ENCODE measurements at places on chromosomes 2 and 18.
A peak's percentile ranks its signal among the peaks of the same experiment; 100 is the strongest.

GRCh38 chr2:118990757-118991545 is 49.0 kb downstream of the MARCO start:
- no peak for DNase-seq

DNA sequence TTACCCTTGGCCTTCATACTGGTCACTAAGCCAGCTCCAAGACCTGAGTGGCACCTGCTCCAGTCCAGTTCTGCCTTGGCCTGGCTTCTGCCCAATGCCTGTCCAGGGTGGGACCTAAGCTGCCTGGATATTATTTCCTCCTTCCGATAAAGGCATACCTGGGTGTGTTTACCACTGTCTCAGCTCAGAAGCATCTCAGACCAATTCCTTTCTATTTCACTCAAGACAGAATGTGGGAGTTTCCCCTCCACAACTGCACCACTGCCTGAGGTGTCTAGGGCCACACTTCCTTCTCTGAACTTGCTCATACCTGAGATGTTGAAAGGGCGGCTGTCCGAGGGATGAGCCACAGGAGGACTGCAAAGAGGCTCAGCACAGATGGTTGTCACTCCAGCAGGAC is 18.4 kb upstream of the CAB39 start:
- no peak for DNase-seq

GRCh38 chr18:48393776-48394175 is 15.4 kb downstream of the ZBTB7C start:
- no peak for DNase-seq

DNA sequence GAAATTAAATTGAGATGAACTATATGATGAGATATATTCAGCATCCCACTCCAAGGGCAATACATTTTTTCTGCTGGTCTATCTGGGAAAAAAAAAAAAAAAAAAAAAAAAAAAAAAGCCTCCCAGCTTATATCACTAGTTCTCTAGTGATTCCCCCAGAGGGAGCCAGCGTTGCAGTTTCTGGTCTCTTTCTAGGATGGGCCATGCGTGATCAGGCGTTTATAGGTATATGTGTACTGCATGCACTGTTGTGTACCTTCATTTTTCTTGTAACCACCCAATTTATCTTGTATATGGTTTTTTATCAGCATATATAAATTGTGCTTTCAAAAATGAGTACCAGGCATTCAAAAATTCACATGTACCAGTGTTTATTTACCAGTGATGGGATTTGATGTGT is 35.1 kb downstream of the DCDC2C start:
- DNase-seq = no peak

GRCh38 chr18:11320986-11321385 is 171.6 kb upstream of the PIEZO2 start:
- no peak for DNase-seq

DNA sequence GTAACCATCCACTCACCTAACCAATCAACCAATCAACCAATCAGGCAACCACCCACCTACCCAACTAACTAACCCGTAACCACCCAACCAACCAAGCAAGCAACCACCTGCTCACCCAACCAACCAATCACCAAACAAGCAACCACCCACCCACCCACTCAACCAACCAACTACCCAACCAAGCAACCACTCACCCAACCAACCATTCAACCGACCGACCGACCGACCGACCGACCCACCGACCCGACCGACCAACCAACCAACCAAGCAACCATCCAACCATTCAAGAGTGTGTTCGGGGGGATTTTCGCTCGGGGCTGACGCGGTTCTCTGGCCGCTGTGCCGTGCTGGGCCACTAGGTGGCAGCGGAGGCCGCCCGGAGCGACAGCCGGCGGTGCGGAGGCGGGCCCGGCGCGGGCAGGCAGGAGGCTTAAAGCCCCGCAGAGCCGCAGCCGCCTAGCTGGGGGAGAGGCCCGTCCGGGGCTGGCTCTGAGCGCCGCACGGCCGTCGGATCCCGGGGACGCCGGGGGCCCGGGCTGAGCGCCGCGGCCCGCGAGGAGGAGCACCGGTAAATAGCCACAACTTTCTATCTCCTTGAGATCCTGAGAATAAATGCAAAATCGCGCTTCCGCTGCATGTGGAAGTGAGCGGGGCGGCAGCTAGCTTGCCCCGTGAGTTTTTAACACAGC is at the start of gene MC5R:
Gene MC5R (plus strand): TSS at position 443 of the 689 bp plus-strand sequence. CDS start 1,617 bp downstream, outside the sequence.
- peak; percentile 73 for DNase-seq

DNA sequence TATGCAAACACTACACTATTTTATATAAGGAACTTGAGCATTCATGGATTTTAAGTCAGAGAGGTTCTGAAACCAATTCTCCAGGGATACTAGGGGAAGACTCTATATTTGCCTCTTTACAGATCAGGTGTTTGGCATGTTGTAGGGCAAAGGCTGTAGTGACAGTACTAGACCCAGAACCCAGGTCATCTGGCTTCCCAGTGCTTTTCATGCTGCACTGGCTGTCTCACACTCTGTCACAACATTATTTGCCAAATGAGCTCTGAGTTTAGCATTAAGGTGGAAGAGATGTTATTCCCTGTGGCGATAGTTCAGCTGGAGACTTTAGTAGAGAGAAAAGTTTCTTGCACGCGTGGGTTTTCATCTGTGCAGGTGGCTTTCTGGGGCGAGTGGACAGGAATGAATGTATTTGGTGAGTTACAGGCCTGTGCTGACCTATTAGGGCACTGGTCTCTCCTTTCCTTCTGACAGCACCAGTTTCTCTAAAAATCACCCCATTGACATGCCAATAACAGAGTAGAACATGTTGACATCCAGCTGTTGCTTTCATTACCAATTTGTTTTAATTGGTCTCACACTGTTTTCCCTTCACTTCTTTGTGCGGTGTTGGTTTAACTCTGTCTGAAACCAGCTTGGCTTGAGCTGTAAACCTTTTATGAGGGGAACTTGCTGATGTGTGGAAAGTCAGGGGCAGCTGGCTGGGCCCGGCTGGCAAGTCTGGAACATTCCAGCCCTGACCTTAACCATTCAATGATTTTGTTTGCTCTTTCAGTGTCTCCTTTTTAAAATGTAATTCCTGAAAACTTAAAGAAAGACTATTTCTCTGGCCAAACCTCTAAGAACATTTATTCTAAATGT is 643.0 kb upstream of the FAM98A start:
- no peak for DNase-seq

DNA sequence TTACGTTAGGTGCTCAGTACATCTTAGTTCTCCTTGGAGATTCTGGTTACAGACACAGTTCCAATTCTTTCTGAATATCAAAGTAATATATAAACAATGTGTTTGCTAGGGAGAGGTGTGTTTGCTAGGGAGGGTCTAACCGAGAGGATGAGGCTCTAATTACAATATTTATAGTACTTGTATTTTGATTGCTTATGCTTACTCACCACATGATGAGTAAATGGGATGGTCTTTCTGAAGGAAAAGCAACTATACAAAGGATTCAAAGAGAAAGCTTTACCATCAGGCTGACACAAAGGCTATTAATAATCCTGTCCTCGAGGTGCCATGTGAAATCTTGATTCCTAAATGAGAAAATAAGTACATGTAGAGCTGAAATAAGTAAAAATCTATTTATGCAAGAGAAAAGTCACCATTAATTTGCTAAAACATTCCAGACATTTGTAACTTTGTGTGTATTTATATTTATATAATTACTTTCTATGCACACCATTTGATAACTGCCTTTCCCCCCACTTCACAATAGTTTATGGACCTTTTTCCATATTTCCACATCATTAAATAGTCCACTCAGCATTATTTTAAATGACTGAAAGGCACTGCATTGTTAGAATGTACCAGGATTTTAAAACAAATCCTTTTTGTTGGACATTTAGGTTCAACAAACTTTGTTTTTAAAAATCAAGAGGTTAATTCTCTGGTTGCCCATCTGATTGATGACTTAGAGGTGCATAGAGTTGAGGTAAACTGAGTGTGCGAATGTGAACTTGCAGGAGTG is 94.5 kb upstream of the FN1 start:
- no peak for DNase-seq
